Fibroblast of skin of right quadriceps (primary cell): ENCODE measurements at places on chromosomes 3 and 15.

DNA sequence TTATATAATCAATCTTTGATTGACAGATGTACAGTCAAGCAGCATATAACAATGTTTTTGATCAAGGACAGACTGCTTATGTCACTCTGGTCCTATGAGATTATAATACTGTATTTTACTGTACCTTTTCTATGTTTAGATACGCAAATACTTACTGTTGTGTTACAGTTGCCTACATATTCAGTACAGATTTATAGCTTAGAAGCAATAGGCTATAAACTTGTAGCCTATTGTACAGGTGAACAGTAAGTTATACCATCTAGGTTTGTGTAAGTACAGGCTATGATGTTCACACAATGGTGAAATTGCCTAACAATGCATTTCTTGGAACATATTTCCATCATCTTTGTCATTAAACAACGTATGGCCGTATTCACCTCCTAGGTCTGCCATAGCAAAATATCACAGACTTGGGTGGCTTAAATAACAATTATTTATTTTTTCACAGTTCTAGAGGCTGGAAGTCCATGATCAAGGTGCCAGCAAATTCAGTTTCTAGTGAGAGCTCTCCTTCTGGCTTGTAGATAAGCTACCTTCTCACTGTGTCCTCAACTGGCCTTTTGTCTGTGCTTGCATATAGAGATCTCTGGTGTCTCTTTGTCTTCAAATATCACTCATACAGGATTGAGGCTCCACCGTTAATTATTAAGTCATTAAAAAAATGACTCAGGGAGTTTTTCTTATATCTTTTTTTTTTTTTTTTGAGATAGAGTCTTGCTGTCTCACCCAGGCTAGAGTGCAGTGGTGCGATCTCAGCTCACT, 89.1 kb downstream of the EBLN2 start:
- no peak for DNase-seq

DNA sequence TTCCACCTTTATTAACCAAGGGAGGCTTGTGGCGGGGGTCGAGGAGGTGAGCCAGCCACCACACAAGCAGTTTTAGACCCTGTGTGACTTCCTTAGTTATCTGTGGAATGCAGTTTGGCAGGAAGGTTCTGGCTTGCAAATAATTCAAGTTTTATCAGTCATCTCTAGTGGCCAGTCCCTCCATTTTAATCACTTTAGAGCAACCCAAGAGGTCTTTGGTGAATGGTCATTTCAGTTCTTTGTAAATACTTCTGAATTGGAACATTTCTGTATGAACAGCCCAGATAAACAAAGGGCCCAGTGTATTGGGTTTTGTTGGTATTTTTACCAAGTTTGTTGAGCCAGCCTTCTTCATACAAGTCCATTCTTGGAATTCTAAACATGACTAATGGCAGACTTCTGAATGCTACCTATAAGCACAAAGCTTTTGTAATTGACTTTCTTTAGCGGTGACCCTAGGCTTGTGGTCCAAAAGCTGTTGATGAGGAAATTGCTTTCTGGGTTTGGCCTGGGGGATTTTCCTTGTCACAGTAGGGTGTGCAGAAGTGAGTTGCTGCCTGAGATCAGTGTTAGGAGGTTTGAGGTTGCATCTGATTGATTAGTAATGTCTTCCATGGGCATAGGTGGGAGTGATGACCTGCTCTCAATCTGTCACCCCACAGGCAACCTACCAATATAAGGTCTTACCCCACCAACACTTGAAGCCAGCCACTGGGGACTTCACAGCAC, 193.3 kb upstream of the TOPAZ1 start:
- DNase-seq: no peak

GRCh38 chr3:55014906-55015305, 87.0 kb upstream of the LRTM1 start:
- DNase-seq: no peak

GRCh38 chr3:59085976-59086375, 36.2 kb upstream of the CFAP20DC start:
- DNase-seq: no peak

DNA sequence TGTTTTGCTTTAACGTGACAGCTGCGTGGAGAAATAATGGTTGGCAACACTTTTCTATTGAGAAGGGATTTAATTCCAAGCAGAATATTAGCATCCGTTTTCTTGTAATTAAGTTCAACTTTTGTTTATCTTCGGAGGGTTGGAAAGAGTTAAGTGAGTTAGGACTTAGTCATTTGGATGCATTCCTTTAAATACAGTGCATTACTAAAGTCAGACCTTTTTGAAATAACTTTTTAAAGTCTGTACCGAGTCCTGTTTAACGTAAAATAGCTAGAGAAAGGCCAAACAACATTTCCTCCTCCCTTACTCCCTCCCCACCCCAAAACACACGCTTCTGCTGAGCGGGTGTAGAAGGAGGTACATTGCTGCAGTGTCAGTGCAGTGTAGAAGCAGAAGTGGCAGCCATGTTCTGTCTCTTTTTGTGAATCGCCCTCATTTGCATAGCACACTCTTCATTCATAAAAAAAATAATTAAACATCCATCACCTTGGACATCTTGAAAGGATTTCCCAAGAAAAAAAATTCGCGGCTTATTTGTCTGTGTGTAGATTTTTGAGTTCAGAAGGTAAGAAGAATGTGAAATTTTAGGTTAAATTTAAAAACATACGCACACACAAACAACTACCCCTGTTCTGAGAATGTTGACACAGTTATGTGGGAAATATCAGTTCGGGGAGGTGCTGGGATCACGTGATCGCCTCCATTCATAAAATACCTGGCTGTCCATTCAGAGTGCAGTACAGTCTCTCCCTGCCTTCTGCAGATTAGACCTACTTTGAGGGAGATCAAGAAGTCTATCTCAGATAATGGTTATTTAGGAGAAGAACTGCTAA, 1.6 kb downstream of the SPRED1 start:
- DNase-seq: peak; percentile 68

GRCh38 chr3:71702131-71703024, 22.8 kb downstream of the EIF4E3 start:
- no peak for DNase-seq

DNA sequence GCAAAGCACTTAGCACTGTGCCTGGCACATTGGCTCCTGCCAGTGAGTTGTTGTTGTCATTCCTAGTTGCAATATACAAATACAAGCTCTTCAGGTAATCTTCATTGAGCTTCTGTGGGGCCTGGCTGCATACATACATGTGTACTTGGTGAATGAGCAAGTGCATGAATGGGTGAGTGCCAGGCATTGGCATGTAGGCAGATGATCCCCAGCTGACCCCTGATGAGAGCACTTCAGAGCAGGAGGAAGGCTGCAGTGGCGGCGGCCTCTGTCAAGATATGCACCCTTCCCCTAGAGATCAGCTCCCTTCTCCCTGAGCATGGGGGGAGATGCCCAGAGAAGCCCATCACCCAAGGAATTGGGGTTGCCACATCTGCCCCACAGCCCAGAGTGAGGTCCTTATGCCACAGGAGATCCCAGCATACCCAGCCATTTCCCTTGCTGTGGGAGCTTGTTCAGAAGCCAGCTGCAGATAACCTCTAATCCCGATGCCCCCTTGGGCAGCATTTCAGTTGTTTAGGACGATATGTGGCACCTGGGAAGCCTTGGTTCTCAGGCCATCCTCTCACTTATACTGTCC, 8.8 kb downstream of the CACNA2D3 start:
- no peak for DNase-seq

- DNase-seq: no peak
Measured at GRCh38 chr3:167813169-167814123, 77.9 kb downstream of the SERPINI1 start.

DNA sequence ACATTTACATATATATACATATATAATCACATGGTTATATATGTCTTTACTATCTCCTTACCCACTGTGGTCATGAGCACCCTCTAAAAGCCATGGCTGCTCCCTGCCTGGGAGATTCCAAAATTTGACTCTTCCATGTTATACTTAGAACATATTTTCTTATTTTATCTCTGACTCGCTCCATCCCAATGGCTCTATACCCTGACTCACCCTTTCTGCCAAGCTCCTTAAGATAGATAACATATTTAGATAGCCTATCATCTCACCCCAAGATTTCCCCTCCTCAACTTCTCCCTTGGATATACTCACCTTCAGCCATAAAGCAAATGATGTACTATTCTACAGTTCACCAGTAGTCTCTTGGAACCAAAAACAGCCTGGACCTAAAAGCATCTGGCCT, 65.1 kb downstream of the CD200R1L start:
- peak; percentile 56 for DNase-seq

DNA sequence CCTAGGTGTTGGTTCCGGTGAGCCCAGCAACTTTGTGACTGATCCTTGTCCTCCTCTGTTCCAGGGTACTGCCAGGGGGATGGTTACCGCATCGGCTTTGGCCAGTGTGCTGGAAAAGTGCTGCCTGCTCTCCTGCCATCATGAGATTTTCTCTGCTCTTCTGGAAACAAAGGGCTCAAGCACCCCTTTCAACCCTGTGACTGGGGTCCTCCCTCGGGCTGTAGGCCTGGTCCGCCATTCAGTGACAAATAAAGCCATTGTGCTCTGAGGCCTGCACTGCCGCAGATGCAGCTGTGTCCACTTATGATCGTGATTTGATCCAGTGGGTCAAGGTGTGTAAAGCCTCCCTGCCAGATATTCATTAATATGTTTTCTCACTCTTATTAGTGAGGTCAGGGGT, 33.3 kb downstream of the FAH start:
- DNase-seq: no peak

DNA sequence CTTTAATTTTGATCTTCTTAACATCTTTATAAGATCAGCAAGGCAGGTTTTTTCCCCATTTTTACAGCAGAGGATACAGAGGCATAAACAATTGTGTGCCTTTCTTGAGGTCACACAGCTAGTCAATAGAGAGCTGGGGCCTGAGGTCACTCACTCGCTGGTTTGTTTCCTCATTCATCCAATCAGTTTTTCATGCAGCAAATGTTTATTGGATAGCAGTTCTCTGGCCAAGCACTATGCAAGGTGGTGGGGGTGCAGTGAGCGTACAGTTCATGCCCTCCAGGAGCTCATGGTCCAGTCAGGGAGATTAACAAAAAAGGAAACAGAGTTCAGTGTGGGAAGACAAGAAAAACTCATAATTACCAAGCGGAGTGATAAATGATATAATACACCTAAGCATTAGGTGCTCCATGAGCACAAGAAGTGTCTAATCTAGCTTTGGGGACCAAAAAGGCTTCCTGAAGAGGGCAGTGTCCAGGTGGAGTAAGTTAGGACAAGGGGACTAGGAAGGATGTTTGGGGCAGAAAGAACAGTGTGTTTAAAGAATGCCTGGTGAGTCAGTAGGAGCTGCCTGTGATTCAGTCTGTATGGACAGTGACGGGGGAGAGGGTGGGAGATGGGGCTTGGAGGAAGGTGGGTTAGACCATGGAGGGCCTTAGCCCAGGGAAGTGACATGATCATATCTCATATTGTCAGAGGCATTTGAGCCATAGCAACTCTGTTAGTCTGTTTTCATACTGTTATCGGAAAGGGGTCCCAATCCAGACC, 29.3 kb downstream of the MAP2K5 start:
- no peak for DNase-seq

- no peak for DNase-seq
Measured at GRCh38 chr15:40716165-40716564, 21.2 kb downstream of the RAD51 start.

GRCh38 chr3:42711491-42712343, 9.1 kb upstream of the HHATL start:
- DNase-seq: no peak

DNA sequence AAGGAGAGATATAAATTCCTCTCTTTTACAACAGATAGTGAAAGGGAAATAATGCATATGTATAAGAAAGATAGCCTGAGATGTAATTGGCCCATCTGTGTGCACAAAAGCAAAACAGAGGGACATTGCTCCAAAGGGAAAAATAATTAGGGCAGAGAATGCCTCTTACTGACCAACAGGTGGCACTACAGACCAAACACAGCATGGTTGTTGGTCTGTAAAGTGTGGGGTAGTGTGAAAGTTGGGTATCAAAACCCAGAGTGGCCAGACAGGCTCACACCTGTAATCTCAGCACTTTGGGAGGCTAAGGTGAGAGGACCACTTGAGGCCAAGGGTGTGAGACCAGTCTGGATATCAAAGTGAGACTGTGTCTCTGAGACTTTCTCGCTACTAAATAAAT, 4.5 kb upstream of the TLNRD1 start:
- DNase-seq: no peak

- no peak for DNase-seq
Measured at GRCh38 chr15:68683551-68683950, 104.8 kb downstream of the CORO2B start.

DNA sequence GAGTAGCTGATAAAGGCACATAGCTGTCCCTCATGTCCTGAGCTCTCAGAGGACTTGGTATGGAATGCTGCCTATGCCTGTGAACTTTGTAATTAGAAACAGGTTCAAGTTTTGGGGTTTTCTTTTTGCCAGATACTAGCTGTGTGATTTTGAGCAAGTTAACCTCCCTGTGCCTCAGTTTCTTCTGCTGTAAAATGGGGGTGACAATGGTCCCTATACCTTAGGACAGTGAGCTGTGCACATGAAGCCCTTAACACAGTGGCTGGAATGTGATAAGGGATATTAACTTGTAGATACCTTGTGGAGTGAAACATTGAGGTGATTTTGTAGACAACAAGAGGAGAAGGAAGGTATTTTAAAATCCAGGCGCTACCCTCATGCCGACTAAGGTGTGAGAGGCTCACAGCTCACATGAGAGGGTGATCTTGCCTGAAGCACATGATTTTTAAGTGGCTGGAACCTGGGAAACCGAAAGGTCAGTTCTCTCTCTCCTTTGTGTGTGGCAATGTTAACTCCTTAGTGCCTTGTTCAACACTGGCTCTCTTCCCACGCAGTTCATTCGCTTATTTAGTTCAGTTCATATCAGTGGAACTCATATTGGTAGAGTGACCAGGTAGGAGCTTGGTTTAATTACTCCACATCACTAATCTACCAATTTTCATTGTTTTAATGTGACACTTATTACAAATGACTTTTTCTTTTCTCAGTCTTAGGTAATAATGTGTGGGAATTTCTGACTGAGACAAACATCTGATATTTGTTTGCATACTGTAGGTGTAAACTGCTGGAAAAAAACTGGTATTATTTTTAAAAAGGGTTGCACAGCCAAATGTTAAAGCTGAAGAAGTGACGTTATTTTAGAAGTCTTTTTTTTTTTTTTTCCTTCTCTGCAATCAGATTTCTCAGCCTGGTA, 236.2 kb downstream of the ITPR1 start:
- DNase-seq: no peak

DNA sequence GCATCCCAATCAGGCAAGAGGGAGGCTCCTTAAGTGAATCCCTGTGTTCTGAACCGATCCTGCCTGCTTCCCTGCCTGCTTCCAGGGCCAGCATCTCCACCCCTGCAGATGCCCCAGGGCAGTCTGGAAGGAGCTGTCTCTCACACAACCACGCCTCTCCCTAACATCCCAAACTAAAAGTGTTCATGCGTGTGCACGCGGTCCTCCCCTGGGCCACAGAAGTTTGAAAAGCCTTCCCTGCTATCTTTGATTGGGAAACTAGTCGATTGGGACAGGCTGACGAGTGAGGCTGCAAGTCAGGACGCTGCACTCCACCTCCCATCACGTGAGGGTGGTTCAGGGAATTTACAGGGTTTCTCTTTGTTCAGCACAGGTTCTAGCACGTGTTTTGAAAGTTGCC, 340.9 kb upstream of the ICE2 start:
- DNase-seq: no peak

- peak; percentile 73 for DNase-seq
Measured at GRCh38 chr3:71523628-71524027, 59.9 kb downstream of the FOXP1 start.

GRCh38 chr15:92653836-92654539, 1.6 kb downstream of the FAM174B start:
- DNase-seq: peak; percentile 20

- DNase-seq: no peak
Measured at GRCh38 chr3:32960404-32961170, 9.1 kb downstream of the CCR4 start.
